HEK293T (cell line): ENCODE measurements at places on chromosomes 12 and 14.

DNA sequence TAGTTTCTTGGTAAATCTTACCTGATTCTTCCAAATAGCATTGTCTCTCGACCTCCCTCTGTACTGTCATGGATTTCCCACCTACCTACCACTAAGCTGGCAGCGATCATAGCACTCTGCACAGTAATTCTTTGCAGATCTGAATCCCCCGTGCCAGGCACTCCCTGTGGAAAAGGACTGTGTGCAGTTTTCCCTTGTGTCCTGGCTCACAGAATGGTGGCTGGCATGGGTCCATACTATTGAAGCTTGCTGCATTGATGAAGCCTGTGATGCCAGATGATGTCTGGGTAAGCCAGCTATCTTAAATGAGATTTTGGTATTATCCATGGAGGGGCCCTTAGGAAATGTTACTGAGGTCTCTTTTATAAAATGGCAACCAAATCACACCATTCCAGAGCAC, 135.7 kb downstream of the RPAP3 start:
- DNase-seq: no peak

GRCh38 chr12:81329085-81329484, 251.2 kb downstream of the ACSS3 start:
- peak; percentile 30 for DNase-seq

GRCh38 chr12:97751704-97752103, 289.1 kb downstream of the RMST start:
- no peak for DNase-seq

GRCh38 chr12:105888696-105889095, 250.1 kb downstream of the NUAK1 start:
- no peak for DNase-seq

DNA sequence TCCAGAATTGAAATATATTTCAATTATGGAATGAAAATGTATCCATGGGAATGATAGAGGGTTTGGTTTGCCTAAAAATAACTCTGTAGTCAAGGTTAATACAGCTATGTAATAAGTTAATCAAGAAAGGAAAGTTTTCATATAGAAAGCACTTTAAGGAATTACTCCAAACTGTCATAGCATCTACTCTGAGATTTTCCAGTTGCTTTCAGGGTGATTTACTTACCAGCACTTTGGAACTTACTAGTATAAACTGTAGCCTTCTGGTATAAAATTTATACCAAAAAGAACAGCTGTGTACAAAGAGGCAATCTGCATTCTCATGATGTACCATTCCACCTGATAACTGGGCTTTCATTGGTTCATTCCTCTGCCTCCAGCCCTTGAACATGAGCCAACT, 87.1 kb downstream of the ARF6 start:
- DNase-seq: no peak

GRCh38 chr12:81758421-81759189, 545 bp downstream of the PPFIA2 start:
- peak; percentile 40 for DNase-seq

DNA sequence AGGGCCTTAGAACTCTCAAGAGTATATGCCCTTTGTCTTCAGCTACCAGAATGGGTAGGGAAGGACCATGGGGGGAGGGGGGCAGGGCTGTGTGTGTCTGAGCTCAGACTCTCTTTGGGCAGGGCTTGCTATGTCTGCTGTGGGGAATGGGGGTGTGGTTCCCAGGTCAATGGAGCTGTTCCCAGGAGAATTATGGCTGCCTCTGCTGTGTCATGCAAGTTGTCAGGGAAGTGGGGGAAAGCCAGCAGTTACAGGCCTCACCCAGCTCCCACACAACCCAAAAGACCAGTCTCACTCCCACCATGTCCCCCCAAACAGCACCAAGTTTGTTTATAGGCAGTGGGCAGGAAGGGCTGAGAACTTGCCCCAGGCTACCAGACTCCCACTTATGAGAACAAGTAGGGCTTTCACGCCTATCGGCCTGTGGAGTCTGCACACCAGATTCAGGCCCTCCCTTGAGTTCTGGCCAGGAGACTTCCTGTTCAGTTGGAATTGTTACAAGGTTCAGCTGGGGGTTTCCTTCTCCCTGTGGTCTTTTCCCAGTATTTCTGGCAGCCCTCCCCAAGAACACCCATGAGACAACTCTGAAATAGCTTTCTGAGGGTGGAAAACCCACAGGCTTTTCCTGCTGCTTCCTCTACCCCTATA, 6.1 kb upstream of the SERPINA11 start:
- no peak for DNase-seq

- DNase-seq: no peak
Observed at GRCh38 chr12:131561051-131561450, 149.8 kb upstream of the SFSWAP start.

DNA sequence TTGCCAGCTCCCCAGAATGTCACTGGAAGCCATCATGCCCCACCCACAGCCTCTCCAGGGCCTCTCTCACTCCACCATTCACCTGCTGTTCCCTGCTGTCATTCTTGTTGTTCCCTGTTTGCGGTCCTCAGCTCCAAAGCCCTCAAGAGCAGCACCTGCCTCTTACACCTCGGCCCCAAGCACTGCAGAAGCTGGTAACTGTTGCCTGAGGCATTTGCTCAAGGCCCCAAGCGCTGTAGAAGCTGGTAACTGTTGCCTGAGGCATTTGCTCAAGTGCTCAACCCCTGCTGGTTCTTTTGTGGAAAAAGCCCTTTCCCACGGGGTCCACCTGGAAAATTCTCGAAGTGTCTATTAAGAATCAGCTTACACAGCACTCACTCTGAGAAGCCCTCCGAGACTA, 78.0 kb downstream of the ARL6IP4 start:
- DNase-seq: no peak

- DNase-seq: no peak
Observed at GRCh38 chr14:91501951-91502930, 7.9 kb downstream of the PPP4R3A start.

DNA sequence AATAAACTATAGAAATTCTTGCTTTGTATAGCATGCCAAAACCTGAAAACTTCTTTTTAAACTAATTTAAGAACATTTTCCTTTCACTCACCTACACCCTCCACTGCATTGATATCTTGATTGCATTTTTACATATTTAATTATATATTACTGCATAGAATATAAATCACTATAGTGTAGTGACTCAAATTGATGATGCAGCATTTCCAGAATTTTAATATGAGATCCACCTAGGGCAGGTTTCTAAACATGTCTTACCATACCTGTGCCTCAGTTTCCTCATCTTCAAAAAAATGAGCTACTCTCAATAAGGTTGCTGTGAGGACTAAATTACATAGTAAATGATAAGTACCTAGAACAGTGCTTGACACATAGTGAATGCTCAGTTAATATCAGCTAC, 881.5 kb downstream of the RPS29 start:
- no peak for DNase-seq

DNA sequence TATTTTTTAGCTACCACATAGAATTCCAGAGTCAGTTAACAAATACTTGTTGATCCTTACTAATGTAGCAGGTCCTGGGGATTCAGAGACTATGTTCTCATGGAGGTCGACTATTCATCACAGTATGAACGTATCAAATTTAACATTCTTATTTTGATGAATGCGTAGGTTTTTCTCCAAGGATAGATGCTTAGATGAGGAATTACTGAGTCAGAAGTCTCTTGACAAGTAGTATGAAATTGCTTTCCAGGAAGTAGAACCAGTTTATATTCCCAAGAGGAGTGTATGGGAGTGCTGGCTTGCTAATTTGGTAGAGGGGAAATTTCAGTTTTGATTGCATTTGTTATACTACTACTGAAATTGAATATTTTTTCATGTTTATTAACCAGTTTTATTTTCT, 42.8 kb upstream of the CRADD start:
- no peak for DNase-seq

DNA sequence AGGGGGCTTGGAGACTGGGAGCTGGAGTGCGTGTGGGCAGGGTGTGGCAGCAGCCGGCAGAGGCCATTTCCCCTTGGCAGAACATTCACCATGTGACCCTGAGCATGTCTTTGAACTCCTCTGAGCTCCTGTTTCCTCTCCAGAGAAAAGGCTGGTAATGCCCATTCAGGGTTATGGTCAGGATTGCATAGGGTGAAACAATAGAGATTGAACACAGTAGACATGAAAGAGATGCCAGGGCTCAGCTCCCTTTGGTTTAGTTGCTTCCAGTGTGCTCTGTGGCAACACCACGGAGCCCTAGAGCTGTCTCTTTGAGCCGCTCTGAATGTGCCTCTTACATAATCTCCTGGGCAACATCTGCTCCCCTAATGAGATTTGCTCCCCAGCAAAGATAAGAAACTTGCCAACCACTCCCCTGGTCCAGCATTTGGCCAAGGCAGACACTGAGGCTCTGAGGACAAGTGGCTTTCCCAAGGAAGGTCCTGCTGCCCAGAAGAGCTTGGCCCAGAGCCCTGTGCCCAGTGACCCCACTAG, 4.6 kb downstream of the IFI27 start:
- no peak for DNase-seq

GRCh38 chr14:103315351-103315911, 18.6 kb upstream of the EIF5 start:
- DNase-seq: no peak

DNA sequence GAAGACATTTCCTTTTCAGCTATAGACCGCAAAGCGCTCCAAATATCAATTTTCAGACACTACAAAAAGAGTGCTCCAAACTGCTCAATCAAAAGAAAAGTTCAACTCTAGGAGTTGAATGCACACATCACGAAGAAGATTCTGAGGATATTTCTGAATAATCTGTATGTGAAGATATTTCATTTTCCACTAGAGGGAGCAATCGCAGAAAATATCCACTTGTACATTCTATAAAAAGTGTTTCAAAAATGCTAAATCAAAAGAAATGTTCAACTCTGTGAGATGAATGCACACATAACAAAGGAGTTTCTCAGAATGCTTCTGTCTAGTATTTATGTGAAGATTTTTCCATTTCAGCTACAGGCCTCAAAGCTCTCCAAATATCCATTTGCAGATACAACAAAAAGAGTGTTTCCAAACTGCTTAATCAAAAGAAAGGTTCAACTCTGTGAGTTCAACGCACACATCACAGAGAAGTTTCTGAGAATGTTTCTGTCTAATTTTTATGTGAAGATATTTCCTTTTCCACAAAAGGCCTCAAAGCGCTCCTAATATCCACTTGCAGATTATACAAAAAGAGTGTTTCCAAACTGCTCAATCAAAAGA, 643.8 kb upstream of the ALG10B start:
- DNase-seq: no peak

DNA sequence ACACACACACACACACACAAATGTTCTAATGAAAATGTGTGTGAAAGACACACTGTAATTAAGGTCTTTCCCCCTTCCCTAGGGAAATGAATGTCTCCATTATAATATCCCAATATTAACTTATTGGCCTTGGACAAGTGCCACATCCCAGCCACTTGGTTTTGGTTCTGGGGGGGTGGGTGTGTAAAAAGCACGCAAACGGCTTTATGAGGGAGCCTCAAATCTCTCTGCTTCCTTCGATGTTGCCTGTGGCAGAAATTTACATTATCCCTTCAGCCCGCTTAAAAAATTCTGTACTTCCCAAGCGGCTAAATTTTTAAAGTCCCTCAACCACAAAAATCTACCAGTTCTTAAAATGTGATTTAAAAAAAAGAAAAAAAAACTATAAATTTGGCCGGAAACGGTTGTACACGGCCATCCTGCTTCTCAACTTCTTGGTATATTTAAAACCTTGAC, 432 bp downstream of the C14orf93 start:
- DNase-seq: no peak

DNA sequence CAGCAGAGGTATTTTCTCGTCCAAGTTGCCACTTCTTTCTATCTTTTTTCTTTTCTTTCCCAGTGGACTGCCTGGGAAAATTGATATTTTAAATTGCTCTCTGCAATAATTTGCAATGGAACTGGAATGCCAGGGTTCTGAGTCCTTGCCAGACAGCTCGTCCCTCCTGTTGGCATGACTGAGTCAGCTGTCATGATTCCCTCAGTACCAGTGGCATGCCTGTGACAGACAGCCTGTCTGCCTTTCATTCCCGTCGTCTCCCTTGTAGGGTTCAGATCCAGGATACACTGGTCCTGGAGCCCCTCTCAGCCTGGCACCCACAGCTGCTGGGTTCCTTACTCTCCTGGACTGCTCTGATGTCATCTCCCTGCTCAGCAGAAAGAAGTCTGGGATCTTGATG, 84.8 kb downstream of the PTPN11 start:
- no peak for DNase-seq

- DNase-seq: no peak
Observed at GRCh38 chr14:33019346-33019745, 80.7 kb downstream of the NPAS3 start.

DNA sequence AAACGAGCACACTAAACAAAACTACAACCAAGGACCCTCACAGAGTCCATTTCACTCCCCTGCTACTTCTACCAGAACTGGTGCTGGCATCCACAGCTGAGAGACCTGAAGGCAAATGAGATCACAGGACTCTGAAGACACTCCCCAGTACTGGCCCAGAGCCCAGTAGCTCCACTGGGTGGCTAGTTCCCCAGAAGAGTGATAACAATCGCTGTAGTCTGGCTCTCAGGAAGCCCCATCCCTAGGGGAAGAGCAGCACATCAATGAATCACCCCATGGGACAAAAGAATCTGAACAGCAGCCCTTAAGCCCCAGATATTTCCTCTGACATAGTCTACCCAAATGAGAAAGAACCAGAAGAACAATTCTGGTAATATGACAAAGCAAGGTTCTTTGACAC, 190.7 kb upstream of the BMP4 start:
- no peak for DNase-seq

DNA sequence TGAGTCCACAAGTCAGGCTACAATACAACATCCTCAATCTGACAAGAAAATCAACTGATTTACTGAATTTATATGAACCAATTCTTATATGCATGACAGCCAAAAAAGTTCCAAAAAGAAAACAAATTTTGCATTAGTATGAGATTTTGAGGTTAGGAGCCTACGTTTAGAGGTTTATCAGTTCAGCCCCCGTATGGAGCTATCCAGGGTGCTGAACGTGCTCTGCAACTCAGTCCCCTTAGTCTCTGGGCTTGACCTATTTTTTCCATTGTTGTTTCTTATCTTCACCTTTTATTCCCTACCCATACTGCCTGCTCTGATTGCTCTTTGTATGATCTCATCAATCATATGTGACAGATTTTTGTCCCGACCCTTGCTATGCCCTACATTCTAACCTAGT, 693.0 kb downstream of the NRXN3 start:
- DNase-seq: peak; percentile 35

DNA sequence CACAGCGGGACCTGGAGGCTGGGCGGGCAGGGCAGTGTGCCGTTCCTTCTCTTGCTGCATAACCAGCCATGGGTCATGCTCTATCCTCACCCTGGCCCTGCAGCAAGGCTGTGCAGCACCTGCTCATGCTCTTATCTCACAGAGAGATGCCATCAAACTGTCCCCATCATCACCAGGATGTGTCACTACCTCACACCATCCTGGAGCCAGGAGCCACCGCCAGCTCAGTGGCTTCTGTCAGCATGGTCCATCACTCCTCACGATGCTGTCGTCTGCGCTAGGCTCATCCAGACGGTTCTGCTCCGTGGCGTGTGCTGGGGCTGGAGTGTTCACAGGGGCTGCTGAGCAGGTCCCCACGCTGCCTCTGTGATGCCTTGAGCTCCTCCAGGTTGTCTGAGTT, 77.2 kb upstream of the DYNC1H1 start:
- no peak for DNase-seq
